ENCODE measurements at places on chromosomes 1 and 21.

DNA sequence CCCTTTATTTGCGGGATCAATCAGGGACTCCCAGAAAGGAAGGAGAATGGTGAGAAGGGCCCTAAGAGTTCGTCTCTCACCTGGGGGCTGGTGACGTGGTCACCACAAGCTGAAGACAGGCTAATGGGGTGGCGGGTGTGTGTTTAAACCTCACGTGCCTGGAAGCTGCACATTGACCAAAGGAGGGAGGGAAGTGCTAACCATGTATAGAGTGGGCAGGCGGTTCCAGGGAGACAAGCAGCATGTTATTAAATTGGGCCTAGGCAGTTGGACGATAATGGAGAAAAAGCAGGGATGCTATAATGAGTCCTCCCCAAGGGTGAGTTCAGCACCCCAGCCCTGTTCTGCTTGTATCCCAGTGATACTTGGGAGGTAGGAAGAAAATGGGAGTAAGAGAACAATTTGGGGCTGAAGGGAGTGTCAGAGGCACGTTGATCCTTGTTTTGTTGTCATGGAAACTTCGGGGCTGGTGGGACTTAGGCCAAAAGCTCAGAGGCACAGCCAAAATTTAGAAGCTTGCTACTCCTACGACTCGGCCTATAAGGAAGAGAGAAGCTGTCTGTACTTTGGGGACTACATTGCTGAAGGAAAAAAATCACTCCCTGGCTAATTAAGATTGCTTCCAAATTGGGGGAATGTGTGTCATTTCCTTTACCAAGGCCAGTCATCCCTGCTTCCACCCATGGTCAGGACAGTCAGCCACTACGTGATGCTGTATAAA, 33.2 kb upstream of the EPHA8 start:
- DNase-seq: no peak

GRCh38 chr1:183365676-183366075, 52.5 kb downstream of the NMNAT2 start:
- no peak for DNase-seq

GRCh38 chr1:175536369-175536768, 207.0 kb downstream of the TNR start:
- DNase-seq: no peak

GRCh38 chr1:81264976-81265375, 535.8 kb upstream of the ADGRL2 start:
- DNase-seq: no peak

DNA sequence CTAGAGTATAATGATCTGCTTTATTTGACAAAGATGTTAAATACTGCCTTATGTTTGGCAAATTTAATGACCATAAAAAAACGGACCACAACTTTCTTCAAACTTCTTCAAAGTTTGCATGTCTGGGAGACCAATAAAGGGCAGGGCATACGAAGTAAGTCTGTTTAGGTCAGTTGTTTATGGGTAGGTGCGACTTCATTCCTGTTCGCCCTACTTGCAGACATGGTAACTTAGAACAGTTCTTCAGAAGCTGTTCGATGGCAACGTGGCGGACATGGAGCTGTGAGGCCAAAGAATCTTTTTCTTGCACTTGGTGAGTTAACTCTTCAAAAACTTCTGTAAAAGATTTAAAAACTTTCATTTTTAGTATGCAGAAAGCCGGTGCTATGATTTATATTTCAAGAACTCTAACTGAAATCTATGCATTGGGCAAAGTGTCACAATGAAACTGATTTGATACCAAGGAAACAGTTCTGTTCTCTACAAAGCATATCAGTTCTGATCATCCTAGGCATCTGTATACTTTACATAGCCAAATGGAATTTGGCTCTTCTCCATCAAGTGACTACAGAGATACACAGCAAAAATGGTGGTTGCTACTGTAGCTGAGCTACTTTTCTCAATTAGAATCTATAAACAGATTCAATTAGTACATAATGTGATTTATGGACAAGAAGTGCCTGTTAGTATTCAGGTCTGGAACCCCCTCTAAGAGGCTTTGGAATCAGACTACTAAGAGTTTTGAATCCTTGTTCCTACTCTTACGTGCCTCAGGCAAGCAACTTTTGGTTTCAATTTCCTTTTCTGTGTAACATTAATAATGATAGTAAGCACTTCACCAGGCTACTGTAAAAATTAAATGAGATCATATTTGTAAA, 25.7 kb downstream of the C21orf91 start:
- no peak for DNase-seq

DNA sequence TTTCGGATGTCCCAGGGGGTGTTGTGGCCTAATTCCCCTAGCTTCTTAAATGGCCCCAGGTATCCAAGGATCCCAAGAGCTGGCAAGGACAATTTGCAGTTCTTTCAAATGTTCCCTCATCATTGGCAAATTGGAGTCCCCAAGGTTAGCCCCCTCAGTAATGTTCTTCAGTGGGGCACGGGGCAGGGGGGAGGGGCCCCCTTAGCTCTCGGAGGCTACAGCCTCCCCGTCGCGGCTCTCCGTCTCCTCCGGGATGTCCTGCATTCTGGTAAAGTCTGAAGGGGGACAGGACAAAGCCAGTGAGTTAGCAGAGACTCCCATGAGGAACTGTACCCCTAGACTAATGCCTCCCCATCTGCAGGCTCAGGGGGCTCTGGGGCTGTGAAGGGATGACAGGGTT, 6.3 kb downstream of the RXFP4 start:
- DNase-seq: peak; percentile 68

GRCh38 chr1:8706291-8706690, 111.1 kb downstream of the RERE start:
- no peak for DNase-seq

GRCh38 chr1:5971471-5972197, 20.6 kb downstream of the NPHP4 start:
- peak; percentile 45 for DNase-seq

GRCh38 chr1:15915991-15916390, 59.9 kb downstream of the ZBTB17 start:
- DNase-seq: no peak

GRCh38 chr21:37226041-37226920, 40.9 kb downstream of the VPS26C start:
- no peak for DNase-seq

- DNase-seq: no peak
Observed at GRCh38 chr1:240883490-240883889, 271.5 kb upstream of the GREM2 start.

Measured in spleen (tissue), 13 donors.